ENCODE measurements at places on chromosomes 2 and 18.

- DNase-seq: no peak
Measured at GRCh38 chr2:222518570-222519381, 94.4 kb downstream of the SGPP2 start.

GRCh38 chr2:45199973-45200372, 190.7 kb upstream of the SIX2 start:
- no peak for DNase-seq

DNA sequence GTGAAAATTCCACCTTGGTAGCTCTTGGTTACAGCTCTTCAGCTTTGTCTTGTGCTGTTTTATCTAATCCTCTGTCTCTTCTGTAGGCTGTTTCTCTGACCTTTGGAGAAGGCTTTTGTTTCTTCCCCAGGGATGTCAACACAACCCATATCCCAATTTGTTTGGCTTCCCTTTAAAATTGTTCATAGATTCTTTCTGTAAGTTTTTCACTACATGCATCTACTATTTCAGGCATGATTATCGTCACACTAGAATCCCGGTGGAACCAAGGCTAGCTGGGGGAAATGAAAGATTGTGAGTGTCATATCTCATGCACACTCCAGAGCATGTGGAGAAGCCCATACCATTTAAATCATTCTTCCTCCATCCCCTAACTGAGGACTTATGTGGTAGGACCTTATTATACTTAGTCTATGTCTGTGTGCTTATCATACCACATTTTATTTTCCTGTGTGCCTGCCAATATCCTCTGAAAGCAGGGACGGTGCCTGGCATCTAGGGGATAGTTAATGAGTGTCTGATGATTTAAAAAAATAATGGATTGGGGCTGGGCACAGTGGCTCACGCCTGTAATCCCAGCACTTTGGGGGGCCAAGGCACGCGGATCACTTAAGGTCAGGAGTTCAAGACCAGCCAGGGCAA, 59.9 kb downstream of the CRIM1 start:
- DNase-seq: no peak

- no peak for DNase-seq
Measured at GRCh38 chr2:11589316-11589940, 55.6 kb downstream of the GREB1 start.

DNA sequence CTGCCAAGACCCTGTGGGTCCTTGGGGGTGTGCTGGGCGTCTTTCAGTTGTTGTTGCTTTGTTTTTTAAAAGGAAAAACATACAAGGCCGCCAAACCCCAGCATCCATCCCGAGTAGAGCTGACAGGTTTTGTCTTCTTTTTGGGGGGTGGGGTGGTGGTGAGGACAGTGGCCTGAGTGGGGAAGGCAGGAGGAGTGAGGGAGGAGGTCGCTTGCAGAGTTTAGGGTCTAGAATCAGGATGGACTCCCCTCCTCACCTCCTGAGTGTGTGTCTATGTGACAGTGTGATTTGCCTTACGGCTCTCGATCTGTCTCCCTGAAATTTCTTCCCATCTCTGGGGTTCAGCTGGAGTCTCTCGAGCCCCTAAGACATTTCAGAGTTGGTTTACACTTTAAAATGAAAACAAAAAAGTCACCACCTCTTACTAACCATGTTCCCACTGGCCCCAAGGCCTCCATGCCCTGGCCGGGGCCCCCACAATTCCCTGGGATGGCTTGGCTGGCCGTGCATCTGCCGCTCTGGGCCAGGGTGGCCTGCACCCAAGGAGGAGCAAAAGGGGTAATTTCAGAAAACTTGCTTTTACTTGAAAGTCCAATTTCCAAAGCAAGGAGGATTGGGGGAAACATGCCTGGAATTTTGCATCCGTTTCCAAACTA, 5.0 kb downstream of the SIX3 start:
- DNase-seq: no peak

DNA sequence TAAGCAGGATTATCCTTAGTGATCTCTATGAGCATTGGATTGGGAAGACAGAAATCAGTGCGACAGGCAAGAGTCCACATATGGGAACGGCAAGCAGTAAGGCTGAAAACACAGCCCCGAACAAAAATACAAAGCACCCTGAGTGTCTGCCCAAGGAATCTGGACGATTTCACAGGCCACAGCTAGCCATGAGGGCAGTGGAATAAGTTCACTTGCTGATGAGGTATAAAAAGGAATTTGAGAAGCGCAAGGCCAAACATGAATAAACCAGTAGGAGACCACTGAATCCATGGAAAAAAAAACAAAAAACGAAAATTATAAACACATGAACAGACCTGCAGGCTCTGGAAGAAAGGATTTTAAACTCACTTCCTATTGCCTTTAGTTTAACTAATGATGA, 24.3 kb downstream of the WDSUB1 start:
- DNase-seq: no peak

DNA sequence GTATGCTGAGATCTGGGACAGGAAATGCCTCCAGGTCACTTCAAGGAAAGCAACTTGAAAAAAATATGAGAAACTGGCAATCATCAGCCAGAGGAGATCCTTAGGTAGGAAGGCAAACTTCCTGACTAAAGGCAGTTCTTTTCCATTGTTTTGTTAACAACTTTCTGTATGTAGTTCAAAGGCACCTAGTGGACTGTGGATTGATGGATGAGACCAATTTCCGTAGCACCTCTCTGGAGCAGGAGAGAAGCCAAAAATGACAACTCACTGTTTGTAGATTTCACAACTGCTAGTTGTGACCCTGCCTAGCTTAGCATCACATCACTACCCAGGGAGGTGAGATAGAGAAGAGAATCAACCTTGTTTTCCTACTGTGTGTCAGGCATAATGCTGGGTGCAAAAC, 21.8 kb upstream of the NOSTRIN start:
- DNase-seq: no peak

- DNase-seq: no peak
Measured at GRCh38 chr2:195343540-195343939, 313.5 kb upstream of the SLC39A10 start.

DNA sequence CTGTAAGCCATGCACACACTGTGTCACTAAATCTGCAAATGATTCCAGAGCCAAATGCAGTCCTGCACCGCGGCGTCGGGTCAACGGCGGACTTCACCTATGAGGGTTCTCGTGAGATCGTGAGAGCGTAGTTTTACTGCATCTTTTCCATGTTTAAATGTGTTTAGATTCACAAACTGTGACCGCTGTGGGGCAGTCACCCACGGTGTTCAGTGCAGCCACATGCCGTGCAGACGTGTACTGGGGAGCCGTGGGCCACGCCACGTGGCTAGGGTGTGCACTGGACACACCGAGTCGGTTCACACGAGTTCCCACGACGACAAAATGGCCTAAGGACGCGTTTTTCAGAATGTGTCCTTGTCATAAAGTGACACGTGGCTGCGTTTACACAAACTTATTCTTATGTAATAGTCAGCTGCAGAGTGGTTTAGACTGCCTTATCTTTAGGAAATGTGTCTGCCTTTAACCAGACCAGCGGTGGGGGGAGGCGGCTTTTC, 34.1 kb downstream of the NFATC1 start:
- no peak for DNase-seq

DNA sequence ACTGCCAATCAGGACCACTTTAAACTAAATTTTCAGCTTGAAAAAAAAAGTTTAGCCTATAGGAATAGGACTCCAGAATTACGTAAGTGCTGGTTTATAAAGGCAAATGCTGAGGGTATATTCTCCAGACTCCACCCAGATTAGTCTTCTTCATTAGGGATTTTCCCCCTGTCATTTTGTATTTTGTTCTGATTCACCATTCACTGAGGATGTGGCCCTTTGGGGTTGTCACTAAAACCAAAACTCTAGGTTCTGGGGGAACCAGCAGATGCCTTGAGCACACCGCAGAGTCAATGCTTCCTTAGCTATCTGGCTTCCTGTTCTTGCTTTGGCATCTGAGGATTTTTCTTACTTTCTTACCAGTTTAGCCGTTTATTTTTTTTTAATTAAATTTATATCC, 10.5 kb downstream of the SCYGR4 start:
- DNase-seq: no peak

Measured in stimulated activated CD8-positive, alpha-beta memory T cell treated with anti-CD3 and anti-CD28 coated beads, Interleukin-7, amount 100 ng/mL, for 4 hours (primary cell).